Fibroblast of lung (primary cell): ENCODE measurements at places on chromosomes 5 and 9. TPM values are rescaled to one million over a fixed set of nuclear protein-coding genes. Genes with fewer than 3 reads are reported as not detected.

The BNC2 gene
- 34.7 and 36.2 TPM in 2 replicates for total RNA-seq

The CBY3 gene
- not detected in 2 replicates for total RNA-seq

The PRR7 gene
- 2.1 and 2.3 TPM in 2 replicates for total RNA-seq

The SLC1A3 gene
- total RNA-seq, result 3.1 and 3.3 TPM in 2 replicates

The TBC1D2 gene
- 8.2 and 24.9 TPM in 2 replicates for total RNA-seq

The BARX1 gene
- total RNA-seq, result not detected in 2 replicates

The PCDHGB4 gene
- total RNA-seq, result 10.0 and 18.3 TPM in 2 replicates

The CDX1 gene
- total RNA-seq, result under 0.01 and 0.33 TPM in 2 replicates

The SLCO6A1 gene
- not detected in 2 replicates for total RNA-seq

The ORM1 gene
- total RNA-seq, result not detected in 2 replicates

The WDR38 gene
- not detected in 2 replicates for total RNA-seq

The SEMA6A gene
- total RNA-seq, result 0.17 and 0.26 TPM in 2 replicates

The MAMDC2 gene
- 5.4 and 23.0 TPM in 2 replicates for total RNA-seq
